ENCODE measurements at places on chromosomes 5 and 9.

- no peak for DNase-seq
These were observed 876 bp upstream of the JAK2 start for GRCh38 chr9:4984171-4984620.

DNA sequence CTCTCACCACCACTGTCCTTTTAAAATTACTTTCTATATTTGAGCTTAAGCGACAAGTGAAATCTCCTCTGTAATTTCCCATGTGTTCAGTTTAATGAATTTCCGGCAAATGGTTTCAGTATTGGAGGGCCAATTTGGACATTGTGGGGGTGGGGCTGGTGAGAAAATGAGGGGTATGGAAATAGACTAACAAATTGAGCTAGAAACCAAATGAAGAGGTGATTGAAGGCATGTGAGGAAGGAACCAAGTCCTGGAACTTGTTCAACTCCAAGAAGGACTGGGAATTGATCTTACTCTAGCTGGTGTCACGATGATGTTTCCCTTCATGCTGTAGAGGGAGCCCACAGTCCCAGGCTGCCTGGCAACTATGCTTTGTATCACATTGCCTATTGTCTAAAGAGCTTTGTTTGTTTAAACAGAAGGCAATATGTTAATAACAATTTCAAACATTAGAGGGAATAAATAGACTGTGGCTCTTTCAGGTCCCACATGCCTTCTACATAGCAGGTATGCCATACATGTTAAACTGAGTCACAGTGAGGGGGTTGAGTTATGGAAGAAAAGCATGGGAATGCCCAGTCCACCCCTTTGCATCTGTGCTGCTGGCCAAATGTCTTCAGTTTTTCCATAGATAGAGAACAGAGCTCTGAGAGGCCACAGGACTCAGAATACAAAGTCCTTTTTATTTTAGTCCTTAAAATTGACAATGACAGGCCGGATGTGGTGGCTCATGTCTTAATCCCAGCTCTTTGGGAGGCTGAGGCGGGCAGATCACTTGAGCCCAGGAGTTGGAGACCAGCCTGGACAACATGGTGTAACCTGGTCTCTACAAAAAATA is 25.0 kb upstream of the MATR3 start:
- no peak for DNase-seq

DNA sequence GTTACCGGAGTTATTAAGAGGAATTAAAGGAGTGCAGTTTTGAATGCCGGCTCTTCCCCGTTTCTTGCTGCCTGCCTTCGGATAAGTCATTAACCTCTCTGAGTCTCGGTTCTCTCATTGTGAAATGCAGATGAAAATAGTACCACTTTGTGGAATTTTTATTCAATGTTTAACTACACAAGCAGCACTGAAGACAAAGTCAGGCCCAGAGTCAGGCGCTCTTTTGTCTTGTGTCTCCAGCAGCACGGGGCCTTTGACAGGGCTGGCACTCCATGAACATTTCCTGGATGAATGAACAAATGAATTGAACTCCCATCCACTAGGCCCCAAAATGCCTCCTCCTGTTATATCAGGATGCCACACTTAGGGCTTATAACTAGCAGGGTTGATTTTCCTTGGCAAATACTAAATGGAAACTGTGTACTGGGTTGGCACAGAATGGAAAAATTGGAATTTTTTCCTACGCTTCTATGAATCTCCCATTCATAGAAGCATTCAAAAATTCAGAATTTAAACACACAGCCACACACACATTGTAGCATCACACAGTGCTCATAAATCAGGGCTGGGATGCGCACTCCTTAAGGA is 332.8 kb downstream of the MLLT3 start:
- DNase-seq, result no peak

DNA sequence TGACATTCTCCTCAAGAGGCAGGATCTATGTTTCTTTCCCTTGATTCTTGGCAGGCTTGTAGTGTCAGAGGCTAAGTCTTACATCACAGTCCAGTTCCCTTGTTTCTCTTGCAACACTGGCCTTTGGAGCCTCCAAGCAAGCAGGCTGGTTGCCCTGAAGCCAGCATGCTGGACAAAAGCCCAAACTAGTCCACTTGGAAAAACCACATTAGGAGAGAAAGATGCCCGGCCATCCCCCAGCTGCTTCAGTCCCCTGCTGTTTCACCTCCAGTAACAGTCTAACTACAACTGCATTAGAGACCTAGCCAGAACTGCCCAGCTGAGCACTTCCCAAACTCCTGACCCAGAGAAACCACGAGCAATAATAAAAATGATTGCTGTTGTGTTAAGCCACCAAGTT is 87.6 kb downstream of the ADAMTS6 start:
- DNase-seq, result no peak
